HFFc6 (cell line): ENCODE measurements at places on chromosomes 3 and 15. TPM values are rescaled to one million over a fixed set of nuclear protein-coding genes. Genes with fewer than 3 reads are reported as not detected.

The FBXO40 gene
- total RNA-seq, result not detected in 3 replicates

DNA sequence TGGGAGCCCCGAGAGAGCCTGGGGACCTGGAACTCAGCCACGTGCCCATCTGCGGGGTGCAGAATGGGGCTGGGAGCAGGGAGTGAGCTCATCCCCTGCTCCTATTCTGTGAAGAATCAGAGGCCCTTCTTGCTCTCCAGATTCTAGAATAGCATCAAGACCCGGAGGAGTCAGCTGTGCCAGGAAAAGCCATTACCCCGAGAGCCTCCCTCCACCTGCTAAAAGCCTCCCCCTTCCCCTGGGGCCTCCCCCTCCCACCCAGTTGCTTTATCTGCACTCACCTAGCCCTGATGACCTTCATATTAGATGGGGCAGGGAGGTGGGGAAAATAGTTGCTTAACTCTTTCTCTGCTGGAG is 23.1 kb downstream of the CCDC33 start:
- no peak overlapping the region for H3K27ac ChIP-seq
- peaks cover 67% of the 10 kb centered on the region for H3K27me3 ChIP-seq
- no peak for DNase-seq
- H3K4me1 ChIP-seq, result no peaks in the 10 kb centered on the region

The RCN2 gene
- 89.5 to 98.1 TPM (median 95.1 TPM) in 3 replicates for total RNA-seq

The CD86 gene
- not detected in 3 replicates for total RNA-seq

- no peak overlapping the region for H3K27ac ChIP-seq
- peaks cover 37% of the 10 kb centered on the region for H3K4me1 ChIP-seq
- peak overlapping the region; percentile 67 for H3K4me3 ChIP-seq
- no peaks in the 10 kb centered on the region for H3K36me3 ChIP-seq
Observed at GRCh38 chr15:34043391-34043790, 4.4 kb upstream of the AVEN start.

- H3K4me1 ChIP-seq, result no peaks in the 10 kb centered on the region
- peaks cover 11% of the 10 kb centered on the region; the same call in 1 of the 2 replicates for H3K36me3 ChIP-seq
- H3K4me3 ChIP-seq, result no peak overlapping the region
- DNase-seq, result no peak
- H3K27me3 ChIP-seq, result no peaks in the 10 kb centered on the region
Observed at GRCh38 chr3:76410762-76411281, 625.5 kb upstream of the ZNF717 start.

DNA sequence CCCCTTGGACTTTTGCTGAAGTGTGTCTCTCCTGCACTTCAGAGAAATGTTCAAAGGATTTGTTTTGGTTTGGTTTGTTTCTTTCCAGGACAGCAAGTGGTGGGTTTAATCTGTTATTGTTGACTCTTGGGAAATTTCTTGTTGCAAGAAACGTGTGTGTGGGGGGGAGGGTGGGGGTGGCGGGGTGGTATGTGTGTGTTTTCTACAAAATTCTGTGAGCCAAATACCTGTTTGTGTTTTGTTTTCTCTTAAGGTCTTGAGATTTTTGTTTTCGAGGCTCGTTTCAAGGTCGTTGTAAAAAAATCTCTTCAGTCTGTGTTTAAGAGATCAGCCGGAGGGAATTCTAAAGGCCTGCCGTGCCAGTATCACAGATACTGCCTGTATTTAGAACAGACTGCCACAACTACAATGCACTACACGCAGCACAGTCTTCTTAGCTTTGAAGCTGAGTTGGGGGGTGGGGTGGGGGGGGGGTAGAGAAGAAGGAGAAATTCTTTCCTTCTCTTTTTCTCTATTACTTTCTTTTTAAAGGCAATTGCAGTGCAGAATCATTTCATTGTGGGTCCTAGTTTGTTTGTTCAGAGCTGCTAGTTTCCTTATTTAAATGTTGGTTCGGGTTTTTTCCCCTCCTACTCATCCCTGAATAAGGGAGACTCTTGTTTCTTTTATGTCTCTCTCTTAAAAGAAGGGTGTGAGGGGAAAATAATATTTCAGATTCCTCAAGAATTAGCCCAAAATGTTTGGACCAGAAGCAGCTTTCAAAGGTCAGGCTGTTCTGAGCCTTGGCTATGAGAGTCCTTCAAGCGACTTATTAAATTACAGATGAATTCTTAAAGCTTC is 1.4 kb upstream of the BCL6 start:
- peak overlapping the region; percentile 100 for H3K27ac ChIP-seq
- peaks cover 2% of the 10 kb centered on the region for H3K27me3 ChIP-seq
- H3K4me3 ChIP-seq, result peak overlapping the region; percentile 97
- peaks cover 57% of the 10 kb centered on the region for H3K4me1 ChIP-seq

GRCh38 chr3:118744186-118744585 is 290.5 kb downstream of the IGSF11 start:
- H3K4me1 ChIP-seq, result no peaks in the 10 kb centered on the region
- H3K36me3 ChIP-seq, result no peaks in the 10 kb centered on the region; the same call in 1 of the 2 replicates
- no peak overlapping the region for H3K27ac ChIP-seq

GRCh38 chr3:16618721-16619120 is 13.5 kb upstream of the DAZL start:
- H3K4me3 ChIP-seq, result no peak overlapping the region
- peak; percentile 75 for DNase-seq
- H3K27ac ChIP-seq, result no peak overlapping the region
- H3K4me1 ChIP-seq, result peaks cover 12% of the 10 kb centered on the region
- H3K36me3 ChIP-seq, result peaks cover 22% of the 10 kb centered on the region
